ENCODE measurements at places on chromosomes 13 and 19.

- DNase-seq, result no peak
Measured at GRCh38 chr13:111912991-111913760, 153.8 kb upstream of the SOX1 start.

DNA sequence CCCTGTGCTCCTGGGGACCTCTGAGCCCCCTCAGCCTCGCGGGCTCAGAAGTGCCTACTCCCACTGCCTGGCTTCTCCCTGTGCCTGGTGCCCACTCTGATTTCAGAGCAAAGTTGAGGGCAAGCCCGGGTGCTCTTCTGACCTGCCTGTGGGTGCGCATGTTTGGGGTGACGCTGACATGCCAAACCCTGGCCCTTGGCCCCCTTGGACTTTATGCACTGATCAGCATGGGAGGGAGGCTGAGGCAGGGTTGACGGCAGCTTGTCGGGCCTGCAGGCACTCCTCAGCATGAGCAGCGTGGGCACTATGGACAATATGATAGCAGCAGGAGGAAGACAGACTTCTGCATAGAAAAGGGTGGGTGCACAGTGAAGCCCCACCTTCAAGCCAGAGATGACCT lies 279.3 kb upstream of the KLF12 start:
- DNase-seq, result no peak

GRCh38 chr13:24226762-24227161 lies 66.2 kb downstream of the SPATA13 start:
- DNase-seq, result no peak

- DNase-seq, result no peak
Measured at GRCh38 chr13:99989276-99990125, 7.9 kb downstream of the ZIC2 start.

DNA sequence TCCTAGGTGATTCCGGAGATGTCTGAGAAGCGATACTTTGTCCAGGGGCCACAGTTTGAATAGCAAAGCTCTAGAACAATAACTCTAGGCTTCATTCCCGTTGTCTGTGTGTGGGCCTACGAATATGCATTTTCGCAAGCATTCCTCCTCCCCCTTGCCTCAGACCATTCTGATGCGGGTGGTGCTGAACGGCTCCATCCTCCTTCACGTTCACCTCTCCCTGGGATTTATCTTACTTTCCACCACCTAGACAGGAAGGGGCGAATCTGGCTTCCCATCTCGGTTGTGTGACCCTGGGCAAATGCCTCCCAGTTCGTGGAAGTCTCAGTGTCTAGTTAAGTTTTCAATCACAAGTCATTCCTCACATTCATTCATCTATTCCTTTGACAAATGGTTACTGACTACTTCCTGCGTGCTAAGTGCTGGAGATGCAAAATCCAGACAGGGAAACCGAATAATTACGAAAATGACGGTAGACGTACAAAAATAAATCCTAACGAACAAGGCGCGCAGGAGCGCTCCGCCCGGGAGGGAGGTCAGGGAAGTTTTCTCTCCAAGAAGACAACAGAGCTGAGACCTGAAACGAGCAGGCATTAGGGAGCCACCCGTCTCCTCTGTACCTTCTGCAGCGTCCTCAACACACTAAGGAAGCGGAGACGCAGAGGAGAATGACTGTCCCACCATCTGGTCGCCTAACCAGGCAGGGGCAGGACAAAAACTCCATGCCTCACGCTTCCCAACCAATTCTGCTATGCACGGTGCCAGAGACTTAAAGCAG lies 1.3 kb upstream of the CNOT3 start:
- DNase-seq, result no peak

GRCh38 chr13:40488869-40489391 lies 177.5 kb downstream of the FOXO1 start:
- DNase-seq, result no peak

DNA sequence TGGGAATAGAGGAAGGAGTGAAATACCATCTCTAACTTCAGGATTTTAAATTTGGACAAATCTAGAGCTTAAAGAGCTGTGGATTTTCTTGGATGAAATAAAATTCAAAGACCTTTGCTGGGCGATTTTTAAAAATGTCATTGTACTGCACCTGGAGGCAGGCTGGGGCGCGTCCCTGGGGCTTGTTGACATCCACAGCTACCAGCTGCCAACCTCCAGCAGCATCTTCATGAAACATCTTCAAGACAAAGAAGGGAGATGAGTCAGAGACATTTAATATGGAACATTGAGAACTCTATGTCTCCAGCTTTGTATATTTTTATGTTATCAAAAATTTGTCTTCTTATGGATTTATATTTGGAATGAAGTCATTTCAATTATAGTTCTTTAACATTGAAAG lies 132.5 kb downstream of the NALCN start:
- DNase-seq, result no peak

GRCh38 chr13:50955798-50956197 lies 46.2 kb downstream of the RNASEH2B start:
- no peak for DNase-seq

DNA sequence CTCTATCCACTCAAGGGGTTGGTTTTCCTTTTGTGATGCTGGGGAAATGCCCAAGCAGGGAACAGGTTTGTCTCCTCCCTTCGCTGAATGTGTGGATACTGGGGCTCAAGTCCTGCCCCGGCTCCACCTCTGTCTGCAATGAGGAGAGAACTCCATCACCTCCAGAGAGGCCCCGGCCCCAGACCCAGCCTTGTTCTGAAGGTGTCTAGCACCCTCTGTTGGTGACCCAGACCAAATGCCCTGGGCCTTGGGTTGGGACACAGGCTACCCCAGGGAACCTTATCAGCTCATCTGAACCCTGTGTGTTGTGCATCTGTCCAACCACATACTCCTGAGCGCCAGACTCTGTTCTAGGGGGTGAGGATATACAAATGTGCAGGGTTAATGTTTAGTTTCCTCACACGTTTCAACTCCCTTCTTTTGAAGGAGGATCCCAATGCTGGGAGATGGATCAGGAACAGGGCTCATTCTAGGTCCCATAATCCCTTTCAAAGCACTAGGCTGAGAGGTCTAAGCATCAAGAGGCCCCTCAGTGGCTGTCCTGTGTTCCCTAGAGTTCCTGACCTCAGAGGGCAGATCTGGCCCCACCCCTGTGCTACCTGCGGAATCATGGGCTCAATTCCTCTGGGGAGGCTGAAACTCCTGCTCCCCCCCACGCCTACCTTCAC lies 112.5 kb upstream of the SLC7A1 start:
- peak; percentile 22 for DNase-seq

DNA sequence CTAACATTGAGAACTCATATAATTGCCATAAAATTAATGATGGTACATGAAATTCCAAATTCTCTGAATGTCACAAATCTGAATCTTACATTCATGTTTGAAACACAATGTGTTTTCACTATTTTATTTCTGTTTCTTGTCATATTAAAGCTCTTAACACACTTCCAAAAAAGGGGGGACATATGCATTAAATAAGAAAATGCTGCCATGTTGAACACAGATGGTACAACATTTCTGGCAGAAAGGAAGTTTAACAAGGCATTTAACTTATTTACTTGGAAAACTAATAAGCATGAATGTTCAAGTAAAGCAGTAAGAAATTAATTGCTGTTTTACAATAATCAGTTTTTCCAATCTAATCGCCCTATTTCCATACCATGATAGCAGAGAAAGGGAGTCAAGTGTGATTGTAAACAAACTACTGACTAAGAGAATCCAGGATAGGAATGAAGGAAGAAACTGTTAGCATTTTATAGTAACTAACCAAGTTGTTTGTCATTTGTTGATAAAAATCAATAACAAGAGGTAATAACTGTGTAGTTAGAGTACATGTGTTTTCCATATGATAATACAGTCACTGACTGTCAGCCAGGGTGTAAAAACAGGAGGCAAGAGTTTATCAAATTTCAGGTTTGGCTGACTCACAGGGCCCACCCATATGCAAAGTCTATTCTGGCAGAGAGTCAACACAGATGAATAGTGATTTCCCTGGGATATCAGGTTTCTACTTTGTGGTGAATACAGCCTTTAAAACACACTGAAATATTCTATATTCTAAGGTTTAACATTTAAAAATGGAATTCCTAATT lies 5.7 kb upstream of the FOXO1 start:
- no peak for DNase-seq

DNA sequence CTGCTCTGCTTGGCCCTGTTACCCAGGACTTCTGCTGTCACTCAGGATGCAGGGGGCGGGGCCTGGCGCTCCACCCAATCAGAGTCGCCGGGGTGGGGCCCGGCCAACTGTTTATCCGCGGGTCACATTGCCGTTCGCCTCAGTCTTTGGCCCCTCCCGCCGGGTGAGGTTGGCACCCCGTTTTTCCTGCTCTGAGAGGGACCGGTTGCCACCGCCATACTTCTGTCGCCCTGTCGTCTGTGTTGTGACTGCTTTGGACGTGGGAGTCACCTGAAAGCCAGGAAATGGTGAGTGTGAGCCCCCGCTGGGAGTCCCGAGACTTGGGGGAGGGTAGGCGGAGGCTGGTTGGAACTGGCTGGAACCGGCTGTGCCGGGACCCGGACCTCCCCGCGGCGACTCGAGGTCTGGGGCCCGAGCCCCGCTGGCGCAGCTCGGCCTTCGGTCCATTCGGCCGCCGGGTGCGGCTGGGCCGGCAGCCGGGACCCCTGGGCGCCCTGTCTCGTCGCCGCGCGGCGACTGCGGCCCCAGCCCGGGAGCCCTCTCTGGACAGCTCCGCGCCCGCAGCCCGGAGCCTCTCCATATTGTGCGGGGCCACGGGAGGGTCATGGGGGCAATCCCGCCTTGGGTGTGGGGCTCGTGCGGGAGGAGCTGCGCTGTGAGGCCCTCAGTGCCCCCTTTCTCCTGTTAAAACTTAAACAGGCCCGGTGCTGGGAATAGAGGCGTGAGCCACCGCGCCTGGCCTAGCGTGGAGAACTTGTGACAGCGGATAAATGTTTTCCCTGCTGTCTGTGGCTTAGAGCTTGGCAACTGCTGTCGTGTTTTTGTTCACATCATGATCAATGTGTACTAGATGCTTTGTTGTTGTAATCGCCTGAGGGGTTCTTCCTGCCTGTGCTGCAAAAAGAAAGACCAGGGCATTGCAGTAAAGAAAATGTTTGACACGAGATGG lies at the start of gene ZNF844:
Gene ZNF844, plus strand, starts transcription at position 142 of the 949 bp plus-strand sequence. Its CDS starts 143 bp downstream, at position 285.
- peak; percentile 82 for DNase-seq

Data from GM12892 (cell line).